ENCODE measurements at places on chromosomes 11 and 22.

DNA sequence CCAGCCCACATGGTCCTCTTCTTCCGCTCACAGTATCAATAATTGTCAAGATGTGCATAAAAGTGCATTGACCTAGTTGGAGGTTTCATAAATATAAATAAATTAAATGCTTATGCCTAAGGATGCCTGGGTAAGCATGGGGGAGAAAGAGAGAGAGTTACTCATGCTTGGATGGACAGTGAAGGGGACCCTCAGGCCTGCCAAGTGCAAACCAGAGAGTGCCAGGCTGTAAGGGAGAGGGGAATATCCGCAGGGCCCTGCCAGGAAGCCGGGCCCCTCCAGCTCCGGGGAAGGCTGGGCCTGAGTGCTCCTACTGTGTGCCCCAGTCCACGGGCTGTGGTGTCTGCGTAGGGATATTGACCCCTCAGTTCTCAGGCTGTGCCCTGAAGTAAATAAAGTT lies 214.6 kb downstream of the DSCAML1 start:
- DNase-seq: no peak

- DNase-seq: no peak
Measured at GRCh38 chr11:30387891-30388861, 65.3 kb downstream of the ARL14EP start.

DNA sequence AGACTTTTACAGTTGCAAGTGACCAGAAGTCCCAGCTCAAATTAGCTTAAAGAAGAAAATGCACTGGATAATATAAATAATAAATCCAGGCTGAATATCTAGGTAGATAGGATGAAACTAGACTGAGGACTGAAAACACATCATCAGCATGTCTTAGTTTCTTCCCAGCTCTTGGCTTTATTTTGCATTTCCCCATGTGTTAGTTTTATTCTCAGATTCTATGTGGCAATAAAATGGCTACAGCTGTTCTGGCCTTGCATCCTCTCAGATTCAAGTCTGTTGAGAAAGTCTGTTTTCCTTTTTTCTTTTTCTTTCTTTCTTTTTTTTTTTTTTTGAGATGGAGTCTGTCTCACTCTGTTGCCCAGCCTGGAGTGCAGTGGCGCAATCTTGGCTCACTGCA lies 22.6 kb upstream of the CAT start:
- no peak for DNase-seq

DNA sequence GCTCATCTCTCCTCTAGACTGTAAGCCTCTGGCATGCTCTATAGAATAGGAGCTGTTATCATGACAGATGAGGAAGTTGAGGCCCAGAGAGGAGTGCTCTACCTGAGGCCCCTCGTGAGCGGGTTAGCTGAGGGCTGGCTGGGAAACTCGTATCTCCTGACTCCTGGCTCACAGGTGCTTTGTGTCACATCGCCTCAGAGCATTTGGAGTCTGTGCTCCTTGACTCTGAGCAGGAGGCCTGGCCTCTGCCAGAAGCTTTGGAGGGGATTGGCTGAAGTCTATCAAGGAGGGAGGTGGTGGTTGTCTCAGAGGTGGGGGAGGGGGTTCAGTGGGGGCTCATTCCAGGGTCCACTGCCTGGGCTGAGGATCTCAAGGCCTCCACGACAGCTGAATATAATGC lies 7.4 kb downstream of the KCNC1 start:
- no peak for DNase-seq

- no peak for DNase-seq
Measured at GRCh38 chr22:17229991-17230630, 10.9 kb upstream of the ADA2 start.

DNA sequence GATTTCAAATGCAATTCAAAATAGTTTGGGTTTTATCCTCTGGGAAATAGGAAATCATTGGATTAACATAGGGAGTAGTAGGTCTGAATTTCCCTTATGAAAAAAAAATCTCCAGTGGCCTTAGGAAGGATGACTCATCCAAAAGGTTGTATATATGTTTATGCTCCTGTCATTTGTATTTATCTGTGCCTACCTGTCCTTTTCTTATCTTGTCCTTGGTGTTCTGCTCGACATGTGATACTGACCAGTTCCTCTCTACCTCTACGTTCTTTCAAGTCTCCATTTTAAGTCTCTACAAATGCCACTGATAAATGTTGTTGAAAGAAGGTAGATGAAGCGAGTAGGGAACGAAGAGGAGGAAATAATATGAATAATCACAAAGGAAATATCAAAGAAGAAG lies 3.0 kb upstream of the SOX6 start:
- DNase-seq: no peak

GRCh38 chr11:75815345-75816168 lies 547 bp downstream of the UVRAG start:
- no peak for DNase-seq

- DNase-seq: no peak
Measured at GRCh38 chr11:1926156-1927025, 6.9 kb downstream of the TNNT3 start.

DNA sequence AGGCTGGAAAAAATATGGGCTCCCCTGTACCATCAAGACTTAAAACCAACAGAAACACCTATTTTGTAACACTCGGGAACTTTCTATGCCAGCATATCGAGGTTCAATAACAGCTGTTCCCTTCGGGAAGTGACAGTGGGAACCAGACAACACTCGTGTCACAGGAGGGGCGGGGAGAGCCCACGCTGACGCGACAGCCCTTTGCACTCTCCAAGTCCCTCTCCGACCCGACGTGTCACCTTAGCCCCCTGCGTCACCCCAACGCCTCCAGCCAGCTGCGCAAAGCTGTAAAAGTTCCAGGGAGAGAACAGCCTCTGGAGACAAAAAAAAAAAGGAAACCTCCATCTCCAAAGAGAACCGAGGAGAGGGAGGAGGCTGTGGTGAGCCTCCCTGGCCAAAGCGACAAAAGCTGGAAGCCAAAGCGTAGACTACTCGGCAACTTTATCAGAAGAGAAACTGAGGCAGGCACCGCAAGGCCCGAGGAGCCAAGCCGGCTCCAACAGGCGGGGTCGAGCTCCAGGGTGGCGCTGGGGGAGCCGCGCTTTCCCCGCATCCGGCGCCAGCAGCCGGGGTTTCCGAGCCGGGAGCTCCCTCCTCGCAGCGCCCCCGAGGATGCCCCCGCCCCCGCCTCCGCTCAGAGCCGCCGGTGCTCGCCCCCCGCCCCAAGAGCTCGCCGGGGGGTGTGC lies 751 bp downstream of the ARFGAP3 start:
- no peak for DNase-seq

DNA sequence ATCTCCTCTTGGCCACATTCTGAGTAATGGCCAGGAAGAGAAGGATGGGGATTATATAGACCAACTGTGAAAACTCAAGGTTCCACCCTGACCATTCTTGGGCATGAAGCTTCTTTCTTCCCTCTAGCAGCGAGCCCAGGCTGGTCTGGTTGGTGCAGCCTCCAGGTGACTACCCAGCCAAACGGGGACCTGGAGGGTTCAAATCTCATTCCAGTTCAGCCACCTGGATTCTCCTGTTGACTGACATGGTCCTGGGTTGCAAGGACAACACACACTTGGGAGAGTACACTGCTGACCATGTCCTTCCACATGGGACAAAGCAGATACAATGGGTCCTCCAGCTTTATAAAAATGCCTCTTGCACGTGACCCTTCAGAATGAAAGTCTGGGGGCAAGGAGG lies 67.0 kb downstream of the SHANK2 start:
- no peak for DNase-seq

GRCh38 chr11:122308226-122308625 lies 192.2 kb upstream of the BLID start:
- DNase-seq: no peak

- DNase-seq: no peak
Measured at GRCh38 chr22:45475063-45475747, 27.5 kb upstream of the FBLN1 start.

- DNase-seq: no peak
Measured at GRCh38 chr22:32199341-32199740, 5.5 kb downstream of the RFPL2 start.

- DNase-seq: no peak
Measured at GRCh38 chr11:109076870-109077269, 345.1 kb upstream of the C11orf87 start.

DNA sequence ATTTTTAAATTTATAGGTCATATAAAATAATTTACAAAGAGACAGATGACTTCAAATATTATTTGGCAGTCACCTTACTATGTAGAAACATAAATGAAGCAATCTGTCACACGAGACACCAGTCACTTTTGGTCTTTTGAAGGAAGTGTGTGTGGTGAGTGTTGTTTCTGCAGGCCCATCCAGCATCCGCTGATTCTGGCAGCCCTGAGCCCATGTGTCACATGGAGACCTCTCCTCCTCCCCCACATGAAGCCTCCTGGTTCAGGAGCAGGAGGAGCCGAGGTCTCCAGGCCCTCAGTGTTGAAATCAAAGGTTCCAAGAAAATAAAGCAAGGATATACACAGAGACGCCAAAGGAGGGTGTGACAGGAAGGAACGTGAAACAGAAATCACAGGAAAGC lies 60.1 kb downstream of the ARFGAP3 start:
- no peak for DNase-seq

- DNase-seq: peak; percentile 90
Measured at GRCh38 chr11:31050061-31050765, 319.3 kb downstream of the DCDC1 start.

- no peak for DNase-seq
Measured at GRCh38 chr11:17845431-17845881, 110.9 kb downstream of the KCNC1 start.

GRCh38 chr11:128464878-128465450 lies 122.4 kb downstream of the ETS1 start:
- no peak for DNase-seq

DNA sequence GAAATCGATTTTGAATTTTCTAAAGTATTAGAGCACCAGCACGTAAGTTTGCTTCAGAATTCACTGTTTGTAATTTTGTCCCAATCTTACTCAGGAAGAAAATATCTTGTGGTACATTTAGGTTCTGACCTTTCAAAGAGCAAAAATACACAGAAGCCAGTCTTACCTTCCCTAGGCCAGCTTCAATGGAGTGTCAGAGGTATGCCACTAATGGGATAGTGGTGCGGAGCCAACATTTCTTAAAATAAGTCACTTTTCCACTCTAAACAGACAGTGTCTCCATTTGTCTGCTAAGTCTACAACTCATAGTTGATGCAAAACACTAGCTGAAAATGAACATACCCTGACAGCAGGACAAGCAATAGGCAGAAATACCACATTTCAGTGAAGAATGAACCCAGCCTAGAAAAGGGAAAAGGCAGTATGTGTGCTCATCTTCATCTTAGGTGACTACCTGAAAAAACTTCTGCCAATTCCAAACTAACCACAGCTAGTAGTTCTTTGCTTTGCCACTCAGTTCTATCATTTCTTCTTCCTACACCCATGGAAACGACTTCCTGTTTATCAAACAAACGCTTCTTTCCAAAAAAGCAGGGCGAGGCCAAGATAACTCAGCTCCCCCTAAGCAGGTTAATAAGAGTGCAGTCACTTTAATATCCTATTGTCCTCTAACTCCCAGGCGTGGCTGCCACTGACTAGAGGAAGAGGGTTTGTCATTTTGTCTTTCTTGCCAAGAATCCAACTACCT lies 94.0 kb upstream of the APOA1 start:
- DNase-seq: no peak

DNA sequence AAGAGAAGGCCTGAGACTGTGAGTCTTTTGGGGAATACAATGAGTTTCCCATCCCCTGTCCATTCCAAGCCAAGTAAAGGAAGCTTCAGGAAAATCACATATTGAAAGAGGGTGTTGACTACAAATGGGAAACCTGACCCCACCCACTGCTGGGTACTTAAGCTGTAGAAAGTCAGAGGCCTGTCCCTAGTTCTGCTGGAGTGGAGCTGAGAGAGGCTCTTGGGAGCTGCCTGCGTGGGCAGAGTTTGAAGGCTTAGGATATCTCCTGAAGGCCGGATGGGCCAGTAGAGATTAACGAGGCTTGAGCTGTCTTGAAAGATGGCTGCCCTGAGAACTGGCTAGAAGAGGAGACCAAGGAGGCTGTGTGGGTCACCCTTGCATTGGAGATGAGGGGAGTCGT lies 176.2 kb upstream of the NECTIN1 start:
- peak; percentile 19 for DNase-seq

- DNase-seq: no peak
Measured at GRCh38 chr11:64233913-64234586, at the start of gene VEGFB. TSS of gene VEGFB (plus strand) at chr11:64234584. CDS start at chr11:64234834, 250 bp downstream.

GRCh38 chr22:35538801-35539321 lies 1.8 kb upstream of the RASD2 start:
- no peak for DNase-seq

DNA sequence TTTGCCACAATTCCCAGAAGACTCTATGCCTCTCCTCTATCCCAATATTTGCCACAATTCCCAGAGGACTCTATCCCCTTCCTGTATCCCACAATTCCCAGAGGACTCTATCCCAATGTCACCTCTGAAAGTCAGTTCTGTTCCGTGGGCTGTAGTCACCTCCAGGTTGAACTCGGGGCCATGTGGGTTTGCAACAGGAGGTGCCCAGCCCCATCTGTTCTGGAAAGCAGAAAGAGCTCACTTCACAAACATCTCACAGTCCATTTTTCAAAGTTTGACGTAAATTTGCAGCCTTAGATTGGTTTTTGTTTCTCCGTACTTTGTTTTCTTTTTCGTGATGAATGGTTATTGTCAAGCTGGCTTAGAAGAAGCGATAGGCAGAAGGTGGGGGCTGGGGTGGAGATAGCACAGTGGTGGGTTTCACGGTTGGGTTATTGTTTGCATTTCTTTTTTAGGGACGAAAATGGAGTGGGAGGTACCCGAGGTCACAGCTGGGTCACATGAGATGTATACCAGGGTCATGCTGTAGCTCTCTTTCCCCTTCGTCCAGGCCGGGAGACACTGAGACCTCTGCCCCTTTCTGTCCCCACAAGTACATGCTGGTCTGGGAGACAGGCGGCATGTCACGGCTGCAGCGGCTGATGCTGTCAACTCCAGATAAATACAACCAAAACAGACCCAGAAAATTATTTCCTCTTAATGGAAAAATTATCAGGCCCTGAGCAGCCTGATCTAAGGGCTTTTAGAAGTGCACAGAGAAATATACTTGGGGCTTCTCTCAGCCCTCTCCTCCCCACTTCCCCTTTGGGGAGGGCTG lies 374.5 kb downstream of the CADM1 start:
- no peak for DNase-seq

GRCh38 chr22:21014726-21015465 lies at the start of gene P2RX6:
TSS of gene P2RX6 (plus strand) at chr22:21015165. CDS start at chr22:21015175, 10 bp downstream.
- DNase-seq: no peak

- DNase-seq: no peak
Measured at GRCh38 chr11:27864091-27864491, 163.8 kb upstream of the BDNF start.

GRCh38 chr11:31720225-31720624 lies 90.9 kb downstream of the PAX6 start:
- DNase-seq: no peak
